ENCODE measurements at places on chromosomes 6 and 20. TPM values are rescaled to one million over a fixed set of nuclear protein-coding genes. Genes with fewer than 3 reads are reported as not detected.

Gene IYD
- polyA plus RNA-seq = 8.8 TPM

Gene MEP1A
- polyA plus RNA-seq = 38.9 TPM

Gene VSTM2L
- polyA plus RNA-seq = 2.5 TPM

Gene LRFN2
- polyA plus RNA-seq = 0.54 TPM

GRCh38 chr20:45861221-45862075, 4.0 kb downstream of the ZSWIM3 start:
- no peak for DNase-seq

All from hepatocyte (in vitro differentiated cells).